HuH-7.5 (cell line): ENCODE measurements at places on chromosomes 5 and 9.

- DNase-seq: no peak
These were observed 54.0 kb upstream of the CNOT6 start for GRCh38 chr5:180439911-180440769.

DNA sequence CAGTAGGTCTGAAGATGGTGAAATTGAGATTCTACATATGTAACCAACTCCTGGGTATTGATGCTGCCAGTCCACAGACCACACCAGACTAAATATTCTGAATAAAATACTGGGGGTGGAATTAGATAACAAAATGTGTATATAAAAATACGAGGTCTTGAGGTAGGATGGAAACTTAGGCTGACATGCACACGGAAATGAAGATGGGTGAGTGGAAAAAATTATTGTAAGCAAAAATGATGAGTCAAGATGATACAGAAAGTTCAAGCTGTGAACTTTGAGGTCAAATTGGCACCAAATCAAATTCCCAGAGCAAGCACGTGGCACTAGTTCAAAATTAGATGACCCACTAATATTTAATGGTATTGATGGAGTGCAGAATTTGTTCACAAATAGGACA lies 713.4 kb upstream of the ACO1 start:
- no peak for DNase-seq

GRCh38 chr9:2743937-2744529 lies 26.7 kb downstream of the KCNV2 start:
- no peak for DNase-seq

GRCh38 chr5:178625679-178626483 lies 969 bp downstream of the CLK4 start:
- DNase-seq: peak; percentile 37

GRCh38 chr9:5762421-5762820 lies 70.5 kb downstream of the ERMP1 start:
- DNase-seq: no peak

DNA sequence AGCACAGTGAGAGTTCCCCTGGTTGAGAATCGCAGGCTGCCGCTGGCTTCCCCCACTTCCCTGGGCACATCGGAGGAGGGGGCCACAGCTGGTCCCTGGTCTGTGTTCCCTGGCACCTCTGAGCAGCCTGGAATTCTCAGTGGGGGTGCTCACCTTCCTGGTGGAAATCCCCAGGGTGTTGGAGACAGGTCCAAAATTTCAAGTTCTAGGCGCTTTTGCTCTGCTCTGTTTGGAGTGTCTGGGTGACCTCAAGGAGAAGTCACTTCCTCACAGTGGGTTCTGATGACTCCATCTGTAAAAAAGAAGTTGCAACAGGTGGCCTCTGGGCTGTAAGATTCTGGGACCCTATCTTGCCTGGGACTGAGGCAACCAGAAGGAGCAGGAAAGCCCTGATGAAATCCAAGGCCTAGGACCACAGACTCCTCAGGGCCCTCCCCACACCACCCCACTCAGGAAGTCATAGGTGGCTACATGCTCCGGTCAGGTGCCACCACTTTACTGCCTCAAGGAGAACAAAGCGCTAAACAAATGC lies at the start of gene TRAF1:
Gene TRAF1 (minus strand): TSS at position 400 of the 532 bp plus-strand sequence. CDS start 721 bp downstream, outside the sequence.
- DNase-seq: no peak

DNA sequence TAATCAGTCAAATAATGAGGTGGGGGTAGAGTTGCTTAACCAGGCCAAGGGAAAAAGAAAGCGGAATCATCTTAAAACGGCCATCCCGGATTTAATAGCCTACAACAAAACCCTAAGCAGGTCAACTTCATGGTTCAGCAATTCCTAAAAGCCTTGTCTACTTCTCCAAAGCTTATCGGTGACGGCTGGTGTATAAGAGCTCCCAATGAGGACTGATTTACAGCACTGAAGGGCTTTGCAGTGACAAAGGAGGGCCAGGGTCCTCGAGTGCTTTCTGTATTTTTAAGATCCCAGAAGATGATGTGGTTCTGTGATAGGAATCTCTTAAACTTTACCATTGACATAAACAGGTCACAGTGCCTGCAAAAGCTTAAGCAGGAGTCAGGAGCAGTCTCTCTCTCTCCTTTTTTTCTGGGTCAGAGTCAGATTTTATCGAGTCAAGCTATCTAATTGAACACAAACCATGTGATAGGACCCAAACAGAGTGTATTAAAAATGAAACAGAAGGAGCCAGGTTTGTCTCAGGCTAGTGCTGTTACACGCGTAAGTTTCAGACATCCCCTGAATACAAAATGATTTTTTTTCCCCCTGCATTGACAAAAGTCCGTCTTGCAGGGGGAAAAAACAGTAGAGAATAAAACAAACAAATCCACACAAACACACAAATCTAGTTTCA lies 663.6 kb upstream of the ZNF608 start:
- DNase-seq: no peak

GRCh38 chr5:154301726-154302125 lies 111.2 kb downstream of the GALNT10 start:
- no peak for DNase-seq

- DNase-seq: no peak
These were observed 71.8 kb upstream of the NFIL3 start for GRCh38 chr9:91495450-91495849.

DNA sequence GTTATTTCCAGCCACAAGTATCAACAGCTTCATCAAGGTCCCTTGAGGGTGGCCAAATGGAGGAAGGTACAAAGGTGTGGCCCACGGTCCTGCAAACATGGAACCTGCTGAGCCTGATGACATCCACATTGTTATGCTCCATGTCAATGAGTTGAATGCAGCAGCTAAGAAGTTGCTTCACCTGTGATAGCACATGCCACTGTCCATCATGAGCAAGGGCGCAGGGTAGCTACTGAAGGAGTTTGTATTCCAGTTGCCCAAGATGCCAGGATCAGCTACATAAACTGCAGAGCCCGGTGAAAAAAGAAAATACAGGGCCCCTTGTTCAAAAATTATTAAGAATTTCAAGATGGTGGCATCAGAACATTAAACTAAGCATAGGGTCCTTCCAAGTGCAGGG lies 24.2 kb downstream of the LSM11 start:
- DNase-seq: no peak

GRCh38 chr5:55234121-55234700 lies 803 bp upstream of the CCNO start:
- no peak for DNase-seq

DNA sequence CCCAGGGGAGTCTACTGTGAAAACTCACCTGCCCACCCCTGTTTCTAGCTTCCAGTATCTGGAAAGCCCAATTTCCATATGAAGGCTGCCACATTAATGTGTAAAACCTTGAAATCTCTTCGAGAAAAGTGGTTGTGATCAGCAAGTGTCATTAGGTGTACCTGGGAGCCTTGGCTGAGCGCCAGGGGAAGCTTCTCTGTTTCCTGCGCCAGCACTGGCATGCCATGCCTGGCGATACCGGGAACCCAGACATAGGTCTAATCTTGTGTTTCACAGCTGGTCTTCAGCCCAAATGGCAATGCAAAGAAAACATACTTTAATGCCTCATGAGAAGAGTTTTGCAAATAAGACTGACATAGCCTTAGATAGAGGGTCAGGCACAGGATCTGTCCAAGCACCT lies 101.6 kb downstream of the TENT4A start:
- DNase-seq: no peak

GRCh38 chr5:140973550-140973949 lies 7.3 kb downstream of the PCDHAC2 start:
- no peak for DNase-seq

DNA sequence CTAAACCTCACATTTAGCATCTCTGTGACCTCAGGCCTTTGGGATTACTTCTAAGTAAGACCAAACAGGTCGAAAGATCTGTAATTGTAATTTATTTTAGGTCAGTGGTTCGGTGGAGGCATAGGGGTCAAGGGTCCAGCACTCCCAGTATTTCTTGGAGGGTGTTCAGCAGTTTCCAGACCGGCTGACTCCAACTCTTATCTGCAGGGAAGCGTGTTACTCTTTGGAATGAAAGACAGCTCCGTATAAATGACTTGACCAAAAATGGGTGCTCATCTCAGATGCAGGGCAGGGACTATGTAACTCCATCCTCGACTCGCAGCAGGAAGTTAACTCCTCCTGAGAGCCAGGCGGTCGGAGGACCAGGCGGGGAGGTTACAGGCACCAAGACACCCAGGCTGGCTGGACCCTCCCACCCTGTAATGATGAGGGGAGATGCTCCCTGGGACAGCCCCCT lies 620 bp upstream of the VPS13A start:
- no peak for DNase-seq

DNA sequence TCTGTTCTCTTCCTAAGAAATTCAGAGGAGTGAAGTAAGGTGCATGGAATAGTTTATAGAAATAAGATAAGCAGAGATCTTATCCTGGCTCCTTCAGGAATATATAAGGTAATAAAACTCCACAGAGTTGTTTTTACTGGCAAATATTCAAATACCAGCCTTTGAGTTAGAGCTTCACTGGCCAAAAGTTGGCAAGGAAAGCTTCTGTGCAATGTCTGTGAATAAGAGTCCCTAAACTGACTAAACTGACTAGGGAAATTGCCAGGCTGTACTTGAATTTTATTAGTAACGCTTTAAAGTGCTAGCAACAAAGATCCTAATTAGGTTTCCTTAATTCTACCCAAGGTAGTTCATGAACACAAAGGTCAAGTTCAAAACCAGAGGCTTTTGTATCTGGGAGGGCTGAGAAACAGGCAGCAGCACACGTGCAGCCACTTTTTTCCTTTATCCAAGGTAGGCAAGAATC lies 131.1 kb upstream of the MPDZ start:
- no peak for DNase-seq

DNA sequence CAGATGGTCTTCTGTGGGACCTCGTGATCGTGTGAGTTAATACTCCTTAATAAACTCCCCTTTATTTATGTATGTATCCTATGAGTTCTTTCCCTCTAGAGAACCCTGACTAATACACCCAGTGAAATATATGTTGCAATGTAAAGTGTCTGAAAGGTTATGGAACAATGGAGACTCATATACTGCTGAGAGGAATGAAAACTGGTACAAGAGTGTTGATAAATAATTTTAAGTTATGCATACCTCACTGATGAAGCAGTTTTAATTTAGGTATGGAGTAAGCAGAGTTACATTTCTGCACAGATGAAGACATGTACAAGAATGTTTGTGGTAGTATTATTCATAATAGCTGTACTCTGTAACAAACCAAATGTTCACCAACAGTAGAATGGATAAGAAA lies 438.3 kb downstream of the TAF11L14 start:
- no peak for DNase-seq

GRCh38 chr5:60362158-60362557 lies 337.8 kb downstream of the DEPDC1B start:
- DNase-seq: no peak

DNA sequence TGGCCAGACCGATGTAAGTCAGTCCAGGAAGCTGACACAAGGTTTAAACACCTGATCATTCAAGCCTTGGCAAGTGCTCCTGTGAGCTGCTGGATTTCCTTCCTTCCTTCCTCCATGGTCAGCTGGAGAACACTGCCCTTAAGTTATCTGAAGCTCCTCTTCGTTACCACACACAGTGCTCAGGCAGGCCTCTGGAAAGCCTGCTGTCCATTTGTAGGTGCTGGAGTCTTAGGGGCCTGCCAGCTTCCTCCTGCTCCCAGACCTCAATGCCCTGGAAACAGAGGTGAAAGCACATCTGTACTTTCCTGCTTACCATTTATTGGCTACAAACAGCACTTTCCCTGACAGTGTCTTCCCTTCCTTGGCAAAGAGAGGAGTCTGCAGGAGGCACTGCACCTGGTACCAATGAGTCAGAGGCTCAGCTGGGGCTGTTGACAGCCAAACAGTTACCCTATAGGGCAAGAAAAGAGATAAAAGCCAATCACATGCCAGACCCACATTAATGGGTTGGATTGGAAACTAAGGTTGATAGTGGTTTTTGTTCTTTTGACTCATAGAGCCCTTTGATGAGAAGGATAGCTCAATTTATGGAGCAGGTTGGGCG lies 72.6 kb upstream of the PUM3 start:
- DNase-seq: no peak

DNA sequence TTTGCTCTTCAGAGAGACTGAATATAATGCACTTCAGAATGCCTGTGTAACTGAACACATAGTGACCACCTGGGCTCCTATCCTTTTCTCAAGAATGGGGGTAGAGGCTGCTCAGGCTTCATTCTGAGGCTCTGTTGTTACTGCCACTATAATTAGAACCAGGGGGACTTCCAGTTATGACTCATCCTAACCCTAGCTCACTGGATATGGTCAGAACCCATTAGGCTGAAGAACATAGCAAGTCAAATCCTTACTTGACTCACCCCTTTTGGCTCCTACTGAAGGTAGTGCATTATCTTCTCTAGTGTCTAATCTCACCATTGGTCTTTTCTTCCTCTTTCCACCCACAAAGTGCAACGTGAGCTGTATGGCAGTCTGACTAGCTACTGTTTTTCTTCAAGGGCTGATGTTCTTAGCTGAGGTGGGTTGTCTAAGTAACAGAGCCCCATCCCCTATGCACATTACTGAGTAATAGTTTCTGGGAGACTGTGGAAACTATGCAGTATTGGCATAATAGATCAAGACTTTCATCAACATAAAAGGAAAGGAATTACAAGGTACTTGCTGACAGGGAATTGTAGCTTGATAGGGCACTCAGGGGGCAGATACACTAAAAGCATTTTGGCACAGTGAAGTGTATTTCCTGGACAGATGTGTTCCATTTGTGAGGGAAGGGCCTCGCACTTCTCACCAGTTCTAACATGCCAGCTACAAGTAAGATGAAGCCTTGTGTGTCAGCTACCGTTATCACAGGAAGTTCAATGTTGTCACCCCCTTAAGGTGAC lies 431.0 kb upstream of the MEF2C start:
- no peak for DNase-seq

DNA sequence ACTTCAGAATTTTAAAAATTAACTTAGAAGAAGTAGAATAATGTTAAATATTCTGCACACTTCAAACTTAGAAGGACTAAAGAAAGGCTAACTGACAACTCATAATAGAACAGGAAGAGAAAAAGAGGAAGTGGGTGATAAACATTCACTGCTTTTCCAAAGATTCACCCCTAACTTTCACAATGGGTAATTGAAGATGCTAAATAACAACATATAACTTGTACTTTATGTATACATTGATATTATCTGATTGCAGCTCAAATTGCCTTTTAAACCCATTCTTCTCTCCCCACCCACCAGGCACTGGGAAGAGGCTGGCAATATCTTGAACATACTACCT lies 376.6 kb downstream of the EFNA5 start:
- no peak for DNase-seq

DNA sequence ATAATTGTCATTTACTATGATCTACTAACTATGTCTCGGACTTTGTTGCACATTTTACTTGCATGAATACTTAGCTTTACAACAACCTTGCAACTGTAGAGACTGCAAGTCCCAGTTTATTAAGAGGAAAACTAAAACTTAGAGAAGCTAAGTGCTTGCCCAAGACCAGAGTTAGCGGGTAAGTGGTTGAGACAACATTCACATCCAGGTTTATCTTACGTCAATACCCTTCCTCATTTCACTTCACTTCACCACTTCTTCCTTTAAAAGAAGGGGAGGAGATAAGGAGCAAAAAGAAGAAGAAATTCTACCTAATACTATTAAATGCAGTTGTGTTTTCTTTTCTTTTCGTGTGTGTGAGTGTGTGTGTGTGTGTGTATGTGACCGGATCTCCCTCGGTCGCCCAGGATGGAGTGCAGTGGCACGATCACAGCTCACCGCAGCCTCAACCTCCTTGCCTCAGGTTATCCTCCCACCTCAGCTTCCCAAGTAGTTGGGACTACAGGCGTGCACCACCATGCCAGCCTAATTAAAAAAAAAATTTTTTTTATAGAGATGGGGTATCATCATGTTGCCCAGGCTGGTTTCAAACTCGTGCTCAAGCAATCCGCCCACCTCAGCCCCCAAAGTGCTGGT lies 37.4 kb downstream of the MEGF9 start:
- no peak for DNase-seq
